Fibroblast of skin of back (primary cell): ENCODE measurements at places on chromosomes 6 and 20.
A peak's percentile ranks its signal among the peaks of the same experiment; 100 is the strongest.

DNA sequence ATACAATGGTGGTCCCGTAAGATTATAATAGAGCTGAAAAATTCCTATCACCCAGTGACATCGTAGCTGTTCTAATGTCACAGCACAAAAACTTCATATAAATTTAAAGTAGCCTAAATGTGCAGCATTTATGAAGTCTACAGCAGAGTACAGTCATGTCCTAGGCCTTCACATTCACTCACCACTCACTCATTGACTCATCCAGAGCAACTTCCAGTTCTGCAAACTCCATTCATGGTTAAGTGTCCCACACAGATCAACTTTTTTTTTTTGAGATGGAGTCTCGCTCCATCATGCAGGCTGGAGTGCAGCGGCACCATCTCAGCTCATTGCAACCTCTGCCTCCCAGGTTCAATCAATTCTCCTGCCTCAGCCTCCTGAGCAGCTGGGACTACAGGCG lies 20.9 kb upstream of the KCNG1 start:
- DNase-seq = peak; percentile 87

GRCh38 chr20:51341581-51341980 lies 200.9 kb downstream of the NFATC2 start:
- peak; percentile 36 for DNase-seq

DNA sequence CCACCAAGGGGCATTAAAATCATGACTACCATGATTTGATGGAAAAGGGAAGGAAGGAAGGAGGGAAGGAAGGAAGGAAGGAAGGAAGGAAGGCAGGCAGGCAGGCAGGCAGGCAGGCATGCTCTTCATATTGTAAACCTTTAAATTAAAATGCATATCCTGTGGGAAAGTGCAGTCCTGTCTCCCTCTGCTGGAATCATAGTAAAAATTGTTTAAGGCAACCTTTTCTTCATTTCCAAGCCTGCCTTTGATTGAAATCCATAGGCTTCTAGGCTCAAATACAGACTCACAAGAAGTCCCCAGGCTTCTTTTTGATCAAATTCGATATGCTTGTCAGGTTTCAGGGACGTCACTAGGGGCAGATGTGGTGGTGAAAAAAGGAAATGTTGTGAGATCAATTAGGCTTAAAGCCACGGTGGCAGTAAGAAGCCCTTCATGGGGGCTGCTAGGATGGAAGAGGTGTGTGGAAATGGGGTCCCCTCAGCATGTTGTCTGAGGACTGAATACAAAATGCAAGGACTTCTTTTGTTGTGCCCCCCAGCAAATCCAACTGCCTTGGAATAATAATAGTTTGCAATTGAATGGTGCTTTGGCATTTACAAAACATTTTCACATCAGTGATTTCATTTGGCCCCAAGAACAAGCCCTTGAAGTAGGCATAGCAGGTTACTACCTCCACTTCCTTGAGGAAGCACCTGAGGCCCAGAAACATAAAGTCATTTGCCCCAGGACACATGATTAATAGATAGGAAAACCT lies 25.6 kb upstream of the GABRR1 start:
- DNase-seq = peak; percentile 57

- no peak for DNase-seq
These were observed 78.3 kb downstream of the SCAND1 start for GRCh38 chr20:35876033-35876320.

- no peak for DNase-seq
These were observed 26.7 kb downstream of the GCNT2 start for GRCh38 chr6:10547809-10548208.

DNA sequence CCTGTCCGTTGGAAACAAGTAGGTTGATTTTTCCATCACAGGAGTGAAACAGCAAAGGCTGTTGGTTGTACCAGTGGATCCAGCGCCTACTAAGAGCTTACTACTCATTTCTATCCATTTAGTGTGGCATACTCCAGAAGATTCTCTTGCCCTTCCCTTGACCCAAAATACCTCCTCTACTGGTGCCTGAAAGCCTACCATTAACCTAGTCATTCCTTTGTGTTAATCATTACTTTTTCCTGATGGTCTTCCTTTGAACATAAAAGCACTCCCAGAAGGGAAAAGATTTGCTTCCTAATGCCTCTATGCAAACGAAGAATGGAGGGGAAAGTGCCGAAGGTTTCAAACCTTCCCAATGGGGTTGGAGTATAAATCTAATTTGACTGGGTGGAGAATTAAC lies 123.3 kb downstream of the QRSL1 start:
- DNase-seq = no peak

- peak; percentile 26 for DNase-seq
These were observed 7.1 kb downstream of the TRIM26 start for GRCh38 chr6:30206152-30206551.

DNA sequence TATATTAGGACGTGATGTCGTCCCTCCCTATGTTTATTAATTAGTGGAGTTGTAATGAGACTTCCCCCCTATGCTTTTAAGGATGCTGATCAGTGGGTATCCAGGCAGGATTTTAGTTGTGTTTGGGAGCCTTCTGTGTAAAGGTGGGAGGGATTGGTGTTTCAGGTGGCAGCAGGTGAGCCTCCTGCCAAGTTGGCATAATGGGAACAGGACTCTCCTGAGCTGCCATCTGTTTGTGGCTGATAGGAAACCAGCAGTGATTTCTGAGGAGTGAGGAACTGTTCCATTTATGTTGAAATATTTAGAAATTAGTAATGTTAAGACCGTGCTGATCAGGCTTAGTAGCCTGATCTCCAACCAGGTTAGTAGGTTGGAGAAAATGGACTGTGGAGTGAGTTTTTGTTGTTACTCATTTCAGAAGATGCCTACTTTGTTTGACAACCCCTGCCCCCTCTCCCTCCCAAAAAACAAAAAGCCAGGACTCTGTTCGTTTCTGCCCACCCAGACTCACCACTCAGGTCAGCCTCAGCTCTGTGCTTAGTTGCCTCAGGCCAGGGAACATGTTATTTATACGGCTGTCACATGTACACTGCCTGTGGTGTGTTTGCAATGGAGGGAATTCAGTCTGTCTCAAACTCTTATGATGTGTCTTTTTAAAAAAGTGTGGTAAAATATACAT lies 55.4 kb upstream of the TULP4 start:
- DNase-seq = no peak

GRCh38 chr6:119444642-119445557 lies 95.3 kb upstream of the MAN1A1 start:
- no peak for DNase-seq
